ENCODE measurements at places on chromosomes 5 and 9.

DNA sequence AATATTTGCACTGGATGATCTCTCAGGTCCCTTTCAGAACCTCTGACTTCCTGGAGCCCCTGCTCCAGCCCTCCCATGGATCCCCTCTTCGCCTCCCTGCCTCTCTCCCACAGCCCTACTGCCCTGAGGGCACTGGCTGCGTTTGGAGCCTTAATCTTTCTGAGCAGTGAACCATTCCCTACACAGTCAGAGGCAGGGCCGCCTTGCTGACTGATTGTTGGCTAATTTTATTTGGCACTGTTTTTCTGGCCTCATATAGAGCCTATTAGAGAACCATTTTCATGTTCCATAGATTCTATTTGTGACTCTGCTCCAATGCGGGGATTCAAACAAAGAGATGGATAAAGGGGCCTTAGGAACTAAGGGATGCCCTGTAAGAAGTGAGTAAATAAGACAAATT is 91.1 kb downstream of the BRINP1 start:
- DNase-seq, result no peak

GRCh38 chr5:29143266-29143665 is 2050.2 kb upstream of the CDH6 start:
- no peak for DNase-seq

DNA sequence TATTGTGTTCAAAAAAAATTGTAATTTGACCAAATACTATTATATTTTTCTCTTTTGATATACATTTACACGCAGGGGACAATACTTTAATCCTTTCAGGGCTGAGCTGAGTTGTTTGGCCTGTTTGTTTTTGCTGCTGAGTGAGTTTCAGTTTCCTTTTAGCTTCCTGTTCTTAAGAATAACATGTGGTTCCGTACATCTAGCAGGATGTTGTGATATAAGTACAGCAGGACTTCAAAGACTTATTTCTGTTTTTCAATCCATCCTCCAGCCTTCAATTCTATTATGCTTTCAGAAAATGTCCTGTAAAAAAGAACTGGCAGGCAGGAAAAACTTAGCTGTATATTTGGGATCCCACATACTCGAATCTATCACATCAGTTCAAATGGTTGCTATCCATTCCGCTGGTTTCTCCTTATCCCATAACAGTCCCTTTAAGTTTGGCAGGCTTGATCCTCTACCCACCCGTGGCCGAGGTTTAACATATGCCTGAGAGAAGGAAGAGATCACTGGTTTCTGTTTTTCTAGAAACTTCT is 1037.3 kb upstream of the ACO1 start:
- DNase-seq, result peak; percentile 62

DNA sequence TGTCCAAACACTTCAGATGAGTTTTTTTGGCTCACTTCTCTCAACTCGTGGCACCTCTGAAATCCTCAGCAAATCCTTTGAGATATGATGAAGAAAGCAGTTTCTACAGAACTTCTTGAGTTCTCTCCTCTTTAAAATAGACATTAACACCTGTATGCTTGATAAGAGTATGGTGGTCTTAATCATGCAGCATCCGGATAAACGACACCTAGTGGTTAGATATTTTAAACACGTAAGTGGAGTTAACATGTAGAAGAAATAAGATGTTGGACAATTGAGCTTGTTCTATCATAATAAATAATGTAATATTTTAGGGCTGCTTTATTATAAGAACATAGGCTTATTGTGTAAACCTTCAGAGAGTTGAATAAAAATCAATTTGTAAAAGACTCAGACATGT is 324.8 kb downstream of the CYLC2 start:
- no peak for DNase-seq

- no peak for DNase-seq
These were observed 471.9 kb upstream of the DAB2 start for GRCh38 chr5:39896706-39897105.

- DNase-seq, result no peak
These were observed 759 bp upstream of the SUSD1 start for GRCh38 chr9:112175796-112176315.

DNA sequence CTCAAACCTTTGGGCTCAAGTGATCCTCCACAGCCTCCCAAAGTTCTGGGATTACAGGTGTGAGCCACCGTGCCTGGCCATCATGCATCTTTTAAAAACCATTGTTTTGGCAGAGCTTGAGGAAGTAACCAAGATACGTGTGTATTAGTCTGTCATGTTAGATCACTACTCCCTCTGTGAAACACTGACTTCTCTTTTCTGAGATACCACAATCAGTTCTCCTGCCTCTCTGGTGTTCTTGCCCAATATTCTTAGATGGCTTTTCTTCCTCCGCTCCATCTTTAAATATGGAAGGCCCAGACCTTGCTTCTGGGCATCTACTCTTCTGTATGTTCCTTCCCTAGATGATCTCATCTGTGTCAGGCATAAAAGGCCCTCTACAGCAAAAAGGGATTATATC is 14.2 kb upstream of the CCNB1 start:
- DNase-seq, result peak; percentile 62

GRCh38 chr9:72428329-72428728 is 63.3 kb upstream of the ZFAND5 start:
- no peak for DNase-seq

- peak; percentile 79 for DNase-seq
These were observed 6.1 kb upstream of the DPM2 start for GRCh38 chr9:127943731-127944144.

- DNase-seq, result no peak
These were observed 26.0 kb downstream of the GABRP start for GRCh38 chr5:170809551-170809950.

GRCh38 chr9:75111019-75111622 is 22.8 kb downstream of the OSTF1 start:
- DNase-seq, result no peak

- peak; percentile 59 for DNase-seq
These were observed 1.1 kb upstream of the ZSWIM6 start for GRCh38 chr5:61330845-61331406.

DNA sequence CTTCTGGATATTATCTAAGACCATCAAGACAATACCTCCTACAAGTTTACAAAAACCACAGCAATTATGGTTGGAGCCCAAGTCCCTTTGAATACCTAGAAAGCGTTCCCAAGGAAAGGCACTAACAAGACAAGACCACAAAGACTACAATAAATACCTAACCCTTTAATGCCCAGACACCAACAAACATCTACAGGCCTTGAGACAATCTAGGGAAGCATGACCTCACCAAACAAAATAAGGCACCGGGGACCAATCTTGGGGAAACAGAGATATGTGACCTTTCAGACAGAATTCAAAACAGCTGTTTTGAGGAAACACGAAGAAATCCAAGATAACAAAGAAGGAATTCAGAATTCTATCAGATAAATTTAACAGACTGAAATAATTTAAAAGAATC is 37.8 kb downstream of the OXCT1 start:
- no peak for DNase-seq

DNA sequence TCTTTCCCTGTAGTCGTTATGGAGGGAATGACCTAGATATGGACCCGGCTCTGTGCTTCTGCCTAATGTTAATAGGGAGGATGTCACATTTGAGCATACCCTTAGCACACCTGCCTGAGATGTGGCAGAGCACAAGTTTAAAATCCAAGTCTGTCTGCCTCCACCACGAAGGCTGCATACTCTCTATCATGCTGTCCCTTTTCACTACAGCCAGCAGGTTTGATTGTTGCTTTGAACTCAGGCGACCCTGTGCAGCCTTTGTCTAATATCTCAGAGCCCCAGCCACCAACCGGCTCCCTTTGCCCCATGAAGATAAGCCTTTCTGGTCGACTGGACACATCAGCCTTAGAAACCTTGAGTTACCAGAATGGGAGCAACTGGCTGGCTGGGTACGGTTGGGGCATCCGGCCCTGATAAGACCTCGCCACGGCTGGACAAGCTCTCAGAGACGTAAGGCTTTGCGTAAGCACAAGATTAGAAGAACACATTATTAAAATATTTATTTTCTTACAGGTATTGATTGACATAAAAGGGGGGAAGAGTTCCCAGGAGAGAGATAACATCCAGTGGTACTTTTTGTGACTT is 222.0 kb upstream of the TRIM32 start:
- no peak for DNase-seq

- DNase-seq, result no peak
These were observed 70.3 kb downstream of the BARX1 start for GRCh38 chr9:93884808-93885207.

GRCh38 chr5:79133121-79133656 is 21.6 kb downstream of the BHMT start:
- peak; percentile 63 for DNase-seq

GRCh38 chr9:104304925-104305324 is 199.1 kb upstream of the OR13F1 start:
- no peak for DNase-seq

GRCh38 chr9:23343226-23343625 is 482.8 kb downstream of the ELAVL2 start:
- no peak for DNase-seq

GRCh38 chr5:146345578-146346366 is 7.1 kb downstream of the POU4F3 start:
- no peak for DNase-seq

- no peak for DNase-seq
These were observed 318.5 kb upstream of the CHD1 start for GRCh38 chr5:99247346-99247745.

- peak; percentile 80 for DNase-seq
These were observed 7.8 kb upstream of the ANXA1 start for GRCh38 chr9:73143711-73144328.

GRCh38 chr9:88691091-88691490 is 156.1 kb downstream of the NXNL2 start:
- DNase-seq, result no peak

- DNase-seq, result peak; percentile 63
These were observed 2.9 kb upstream of the PAX5 start for GRCh38 chr9:37036776-37037502.

- no peak for DNase-seq
These were observed 70.7 kb downstream of the RFX3 start for GRCh38 chr9:3455094-3455493.

DNA sequence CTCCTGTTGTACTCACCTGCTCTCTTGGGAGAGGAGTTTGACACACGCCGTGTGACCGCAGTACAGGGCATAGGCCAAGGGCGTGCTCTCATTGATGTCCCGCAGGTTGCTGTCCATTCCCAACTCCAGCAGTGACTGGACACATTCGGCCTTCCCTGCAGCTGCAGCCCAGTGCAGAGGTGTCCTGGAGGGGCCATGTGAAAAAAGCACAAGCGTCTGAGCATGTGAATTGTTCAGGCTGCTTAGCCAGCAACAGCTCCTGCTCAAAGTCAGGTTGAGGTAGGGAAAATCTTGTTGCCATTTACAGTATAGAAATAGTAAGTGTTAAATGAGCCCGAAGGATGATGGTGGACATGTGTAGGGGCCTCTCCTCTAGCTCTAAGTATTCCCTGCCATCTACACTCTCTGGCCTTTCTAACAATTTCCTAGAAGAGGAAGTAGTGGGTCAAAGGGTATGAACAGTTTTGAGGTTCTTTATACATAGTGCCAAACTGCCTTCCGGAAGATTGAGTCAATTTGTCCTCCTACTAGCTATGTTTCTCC is 116.5 kb downstream of the ANKRD55 start:
- DNase-seq, result peak; percentile 83

DNA sequence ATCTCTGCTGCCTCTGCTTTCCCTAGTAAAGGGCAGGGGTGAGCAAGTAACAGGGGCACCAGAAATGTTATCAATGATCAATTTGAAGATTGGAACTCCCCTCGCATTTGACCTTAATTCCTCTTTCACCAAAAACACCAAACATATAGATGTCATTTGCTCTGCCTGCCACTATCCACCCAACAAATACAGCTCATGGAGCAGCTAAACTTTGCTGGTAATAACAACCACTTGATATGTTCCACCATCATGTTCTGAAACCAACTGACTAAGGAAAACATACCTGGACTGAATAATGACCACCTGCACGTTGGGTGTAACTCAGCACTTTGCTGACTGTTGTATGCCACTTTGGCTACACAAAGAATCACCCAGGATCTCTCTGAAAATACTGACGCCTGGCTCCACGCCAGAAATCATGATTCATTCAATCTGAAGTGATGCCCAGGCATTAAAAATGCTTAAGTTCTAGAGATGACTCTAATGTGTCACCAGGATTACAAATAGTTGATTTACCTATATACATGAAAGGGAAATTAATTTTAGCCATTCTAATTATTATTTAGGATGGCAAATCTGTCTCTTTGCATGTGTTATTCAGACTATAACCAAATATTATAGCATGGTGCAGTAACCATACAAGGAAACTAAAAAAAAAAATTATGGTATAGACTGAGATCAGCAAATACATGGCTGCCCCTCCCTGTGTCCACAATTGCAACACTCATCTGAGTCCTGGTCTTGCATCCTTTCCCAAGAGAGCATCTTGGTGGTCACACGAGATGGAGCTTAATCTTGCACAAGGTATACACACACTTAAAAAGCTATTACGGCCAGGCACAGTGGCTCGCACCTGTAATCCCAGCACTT is 43.1 kb upstream of the TTC39B start:
- DNase-seq, result peak; percentile 29

DNA sequence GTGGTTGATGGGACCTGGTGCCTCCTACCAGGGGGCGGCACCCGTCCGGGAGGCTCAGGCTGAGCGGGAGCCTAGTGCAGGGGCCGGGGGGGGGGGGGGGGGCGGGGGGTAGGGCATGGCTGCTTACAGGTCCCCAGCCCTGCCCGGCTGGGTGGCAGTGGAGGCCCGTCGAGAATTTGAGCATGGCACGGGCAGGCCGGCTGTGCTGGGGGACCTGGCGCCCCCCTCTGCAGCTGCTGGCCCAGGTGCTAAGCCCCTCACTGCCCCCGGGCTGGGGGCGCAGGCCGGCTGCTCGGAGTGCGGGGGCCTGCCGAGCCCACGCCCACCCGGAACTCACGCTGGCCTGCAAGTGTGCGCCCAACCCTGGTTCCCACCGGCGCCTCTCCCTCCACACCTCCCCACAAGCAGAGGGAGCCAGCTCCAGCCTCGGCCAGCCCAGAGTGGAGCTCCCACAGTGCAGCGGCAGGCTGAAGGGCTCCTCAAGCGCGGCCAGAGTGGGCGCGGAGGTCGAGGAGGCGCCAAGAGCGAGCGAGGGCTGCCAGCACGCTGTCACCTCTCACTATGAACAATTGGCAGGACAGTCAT is 77.7 kb downstream of the LMNB1 start:
- DNase-seq, result no peak

GRCh38 chr9:89436963-89437625 is 60.8 kb downstream of the SEMA4D start:
- DNase-seq, result peak; percentile 84

- DNase-seq, result peak; percentile 78
These were observed 35.9 kb upstream of the ARSB start for GRCh38 chr5:79020861-79021561.

DNA sequence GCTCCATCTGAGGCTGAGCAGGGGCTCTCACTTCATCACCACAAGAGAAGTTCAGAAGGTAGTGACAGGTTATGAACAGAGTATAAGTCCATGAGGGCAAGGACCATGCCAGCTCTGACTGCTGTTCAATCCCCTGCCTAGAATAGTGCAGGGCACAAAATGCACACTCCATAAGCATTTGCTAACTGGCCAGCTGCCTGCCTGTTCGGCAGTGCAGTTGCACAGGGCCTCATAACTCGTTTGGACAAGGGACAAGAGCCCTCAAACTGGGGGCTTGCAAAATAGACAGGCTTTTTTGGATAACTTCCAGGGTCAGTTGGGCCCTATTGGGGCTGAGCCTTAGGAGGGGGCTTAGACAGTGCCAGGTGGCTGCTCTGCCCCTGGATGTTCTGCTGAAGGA is 21.1 kb downstream of the SPARC start:
- no peak for DNase-seq
